Midbrain (tissue), 1 donor: ENCODE measurements at places on chromosomes 2 and 18.

DNA sequence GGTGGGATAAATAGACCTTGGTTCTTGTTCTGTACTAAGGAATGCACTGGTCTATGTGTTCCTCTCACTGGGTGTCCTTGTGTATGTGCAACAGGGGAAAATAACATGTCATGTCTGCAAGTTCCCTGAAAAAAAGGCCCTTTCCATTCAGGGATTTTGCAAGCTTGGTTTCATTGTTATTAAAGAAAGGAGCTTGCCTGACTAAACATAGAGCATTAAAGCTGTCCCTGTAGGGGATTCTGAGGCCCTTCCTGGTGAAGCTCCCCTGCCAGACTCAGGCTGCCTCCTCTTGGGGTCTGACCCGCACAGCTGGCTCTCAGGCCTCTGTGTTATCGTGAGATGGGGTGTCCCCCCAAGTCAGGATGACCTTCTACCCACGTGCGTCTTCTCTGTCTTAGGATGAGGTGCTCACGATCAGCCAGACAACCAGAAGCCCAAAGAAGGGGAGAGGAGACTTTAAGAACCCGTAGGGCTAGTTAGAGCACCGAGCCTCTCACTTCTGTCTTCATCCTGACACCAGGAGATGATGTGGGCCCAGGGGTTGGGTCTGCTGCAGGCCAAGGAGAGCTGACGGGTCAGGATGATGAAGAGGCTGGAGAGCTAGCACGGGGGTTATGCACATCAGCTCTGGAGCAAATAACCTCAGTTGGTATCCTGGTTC lies 21.2 kb downstream of the CAPG start:
- DNase-seq = no peak

GRCh38 chr18:46353460-46353859 lies 249.3 kb downstream of the HAUS1 start:
- DNase-seq = no peak

DNA sequence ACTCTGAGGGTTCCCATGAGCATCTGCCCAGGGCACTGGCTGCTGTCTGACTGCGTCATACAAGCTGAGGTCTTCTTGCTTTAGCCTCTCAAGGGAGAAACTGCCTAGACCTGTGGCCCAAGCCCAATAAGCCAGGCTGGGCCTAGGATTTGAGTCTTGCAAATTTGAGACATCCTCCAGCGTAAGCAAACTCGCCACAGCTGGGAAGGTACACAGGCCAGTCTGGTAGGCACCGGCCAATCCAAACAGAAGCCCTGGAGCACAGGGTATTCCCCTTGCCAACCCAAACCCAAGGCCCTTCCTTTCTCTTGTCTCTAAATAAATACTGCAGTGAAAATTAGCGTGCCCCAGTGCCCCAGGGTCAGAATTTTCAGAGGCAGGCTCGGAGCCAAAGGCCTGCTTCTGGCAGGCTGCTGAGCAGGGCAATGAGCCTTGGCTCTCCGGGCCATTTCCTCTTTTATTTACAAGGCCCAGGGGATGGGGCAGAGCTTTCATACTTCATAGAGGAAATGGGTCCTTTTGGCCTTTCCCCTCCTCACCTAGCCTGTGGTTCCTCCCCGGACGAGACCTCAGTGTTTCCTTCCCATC lies 33.3 kb downstream of the POLR1A start:
- DNase-seq = peak; percentile 75

GRCh38 chr18:34220081-34220815 lies 4.5 kb downstream of the NOL4 start:
- no peak for DNase-seq

DNA sequence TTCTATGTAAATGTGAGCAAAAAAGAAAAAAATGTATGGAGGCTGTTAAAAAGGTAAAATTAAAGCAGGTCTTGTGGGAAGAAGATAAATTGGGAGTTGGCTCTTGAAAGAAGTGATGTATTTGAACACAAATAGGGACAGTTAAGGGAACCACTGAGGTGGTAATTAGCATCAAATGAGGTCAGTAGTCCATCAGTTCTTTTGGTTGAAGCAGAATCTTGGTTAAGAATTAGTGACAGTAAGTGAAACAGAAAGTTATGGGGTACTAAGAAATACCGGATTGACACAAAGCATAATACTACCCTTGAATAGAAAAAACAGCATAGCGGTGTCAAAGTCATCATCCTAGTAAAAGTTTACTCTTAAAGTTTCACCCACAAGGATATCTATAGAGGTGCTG lies 352.6 kb upstream of the VRK2 start:
- DNase-seq = no peak

DNA sequence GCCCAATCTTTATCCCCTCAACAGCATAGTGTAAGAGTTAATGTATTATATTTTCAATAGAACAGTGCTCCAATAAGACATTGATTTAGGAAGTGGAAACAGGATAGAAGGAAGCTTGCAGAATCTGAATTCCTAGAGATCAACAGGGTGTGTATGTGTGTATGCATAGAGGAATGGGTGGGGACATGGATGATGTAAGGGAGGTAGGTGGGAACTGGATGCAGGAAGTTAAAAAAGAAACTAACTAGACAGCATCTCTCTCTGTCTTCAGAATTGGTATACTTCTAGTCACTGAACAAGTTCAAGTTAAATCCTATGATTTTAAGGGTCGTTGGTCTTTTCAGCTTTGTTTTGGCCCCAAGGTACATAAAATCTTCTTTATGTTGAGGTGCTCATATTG lies 196.6 kb downstream of the PMAIP1 start:
- DNase-seq = no peak

DNA sequence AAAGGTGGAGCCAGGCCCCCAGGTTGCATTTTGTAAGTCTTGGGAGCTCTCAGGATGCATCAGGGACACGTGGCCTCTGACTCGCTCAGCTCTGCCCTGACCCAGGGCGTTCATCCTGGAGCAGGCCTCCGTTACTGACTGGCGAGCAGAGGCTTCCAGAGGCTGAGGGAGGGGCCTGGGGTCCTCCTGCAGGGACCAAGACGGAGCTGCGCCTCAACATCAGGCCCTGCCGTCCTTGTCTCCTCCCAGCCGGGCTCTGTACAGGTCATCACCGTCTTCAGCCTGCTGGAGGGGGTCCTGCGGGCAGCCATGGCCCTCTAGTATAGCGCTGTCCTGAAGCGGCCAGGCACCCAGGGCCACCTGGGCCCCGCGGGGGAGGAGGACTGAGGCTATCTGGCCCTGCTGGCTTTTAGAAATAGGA lies 10.2 kb upstream of the ALPP start:
- DNase-seq = no peak

DNA sequence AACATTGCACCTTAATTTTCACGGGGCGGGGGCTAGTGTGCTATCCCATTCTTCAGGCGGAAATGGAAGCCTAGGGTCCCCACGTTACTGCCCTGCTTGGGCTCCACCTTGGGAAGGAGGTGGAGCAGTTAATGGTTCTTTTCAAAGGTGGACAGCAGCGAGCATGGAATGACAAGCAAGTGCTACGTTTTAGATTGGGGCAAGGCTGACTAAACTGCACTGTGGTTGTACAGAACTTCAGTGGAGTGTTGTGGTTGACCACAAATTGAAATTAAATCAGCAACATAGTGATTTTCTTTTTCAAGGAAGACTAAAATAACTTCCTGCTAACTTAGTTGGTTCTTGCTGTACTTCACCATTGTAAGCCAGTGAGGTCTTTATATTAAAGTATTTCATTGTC lies 47.0 kb downstream of the CHRNA1 start:
- no peak for DNase-seq

- no peak for DNase-seq
Observed at GRCh38 chr2:35035883-35036282, 1319.7 kb upstream of the CRIM1 start.

- DNase-seq = no peak
Observed at GRCh38 chr18:11943551-11943950, 35.4 kb upstream of the MPPE1 start.

- DNase-seq = no peak
Observed at GRCh38 chr2:195307751-195308150, 349.3 kb upstream of the SLC39A10 start.

DNA sequence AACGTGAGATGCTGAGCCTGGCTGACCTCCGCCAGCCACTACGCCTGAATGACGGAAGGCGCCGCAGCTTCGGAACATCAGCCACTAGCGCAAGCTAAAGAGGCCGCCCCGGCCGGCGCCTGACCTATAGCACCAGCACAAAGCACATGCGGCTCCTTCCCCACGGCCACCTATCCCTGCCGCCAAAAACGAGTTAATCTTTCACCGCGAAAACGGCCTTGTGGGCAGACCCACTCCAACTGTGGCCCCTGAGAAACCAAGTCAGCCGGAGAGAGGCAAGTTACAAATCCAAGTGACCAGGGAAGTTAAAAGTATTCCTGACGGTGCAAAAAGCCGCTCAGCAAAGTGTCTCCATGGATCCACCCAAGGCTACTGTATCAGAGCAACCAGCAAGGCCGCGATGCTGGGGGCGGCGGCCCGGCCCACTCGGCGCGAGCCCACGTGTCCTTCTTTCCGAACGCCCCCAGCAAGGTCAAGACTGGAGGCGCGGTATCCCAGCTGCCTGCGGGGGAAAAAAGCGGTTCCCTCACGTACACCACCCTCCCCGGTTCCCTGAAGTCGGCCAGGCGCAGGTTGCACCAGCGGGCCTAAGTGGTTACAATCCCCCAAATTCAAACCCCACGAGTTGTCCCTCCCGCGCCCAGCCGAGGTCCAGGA lies 575 bp downstream of the HSPD1 start:
- DNase-seq = peak; percentile 58

- DNase-seq = no peak
Observed at GRCh38 chr2:120556911-120557310, 178.8 kb upstream of the GLI2 start.

DNA sequence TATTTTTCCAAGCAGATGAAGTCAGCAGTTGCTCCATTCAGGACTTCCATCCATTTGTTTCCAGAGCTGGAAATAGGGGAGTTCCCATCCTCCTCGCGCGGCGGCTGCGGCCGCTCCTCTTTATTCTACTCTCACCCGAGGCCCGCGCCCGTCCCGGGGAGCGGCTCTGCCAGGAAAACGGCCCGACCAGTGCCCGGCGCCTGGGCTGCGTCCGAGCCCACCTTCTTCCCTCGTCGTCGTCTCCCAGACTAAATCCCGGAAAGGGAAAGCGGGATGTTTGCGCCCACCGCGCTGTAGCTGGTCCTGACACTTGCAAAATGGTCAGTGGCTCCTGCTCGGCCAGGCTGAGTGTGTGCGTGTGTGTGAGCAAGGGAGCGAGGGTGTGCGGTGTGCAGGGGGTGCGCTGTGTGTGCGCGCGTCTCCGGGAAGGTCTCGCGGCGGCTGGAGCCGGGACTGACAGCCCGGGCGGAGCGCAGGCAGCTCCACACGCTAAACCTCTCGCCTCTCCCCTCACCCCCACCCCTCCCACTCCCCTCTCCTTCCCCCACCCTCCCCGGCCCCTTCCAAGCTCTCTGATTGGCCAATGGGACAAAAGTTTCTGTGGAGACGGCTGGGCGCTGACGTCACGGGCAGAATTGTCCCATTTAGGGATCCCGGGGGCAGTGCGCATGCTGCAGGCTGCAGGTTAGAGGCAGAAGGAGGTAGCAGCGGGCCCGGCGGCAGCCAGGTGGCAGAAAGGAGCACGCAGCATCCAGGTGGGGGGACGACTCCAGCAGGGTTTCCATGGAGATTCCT lies at the start of gene NOL4:
Gene NOL4, minus strand, starts transcription at position 491 of the 795 bp plus-strand sequence. CDS start 1,660 bp downstream, outside the sequence.
- DNase-seq = peak; percentile 86

- DNase-seq = peak; percentile 74
Observed at GRCh38 chr18:58135701-58136331, 91.8 kb downstream of the NEDD4L start.

GRCh38 chr2:231203087-231203486 lies 4.7 kb downstream of the ARMC9 start:
- no peak for DNase-seq

- DNase-seq = no peak
Observed at GRCh38 chr2:100852999-100853908, 33.3 kb downstream of the NPAS2 start.

DNA sequence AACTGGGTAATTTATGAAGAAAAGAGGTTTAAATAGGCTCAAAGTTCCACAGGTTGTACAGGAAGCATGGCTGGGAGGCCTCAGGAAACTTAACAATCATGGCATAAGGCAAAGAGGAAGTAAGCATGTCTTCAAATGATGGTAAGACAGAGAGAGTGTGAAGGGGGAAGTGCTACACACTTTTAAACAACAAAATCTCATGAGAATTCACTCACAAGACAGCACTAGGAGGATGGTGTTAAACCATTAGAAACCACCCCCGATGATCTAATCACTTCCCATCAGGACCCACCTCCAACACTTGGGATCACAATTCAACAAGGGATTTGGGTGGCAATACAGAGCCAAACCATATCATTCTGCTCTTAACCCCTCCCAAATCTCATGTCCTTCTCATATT lies 34.9 kb downstream of the CFAP210 start:
- DNase-seq = no peak

DNA sequence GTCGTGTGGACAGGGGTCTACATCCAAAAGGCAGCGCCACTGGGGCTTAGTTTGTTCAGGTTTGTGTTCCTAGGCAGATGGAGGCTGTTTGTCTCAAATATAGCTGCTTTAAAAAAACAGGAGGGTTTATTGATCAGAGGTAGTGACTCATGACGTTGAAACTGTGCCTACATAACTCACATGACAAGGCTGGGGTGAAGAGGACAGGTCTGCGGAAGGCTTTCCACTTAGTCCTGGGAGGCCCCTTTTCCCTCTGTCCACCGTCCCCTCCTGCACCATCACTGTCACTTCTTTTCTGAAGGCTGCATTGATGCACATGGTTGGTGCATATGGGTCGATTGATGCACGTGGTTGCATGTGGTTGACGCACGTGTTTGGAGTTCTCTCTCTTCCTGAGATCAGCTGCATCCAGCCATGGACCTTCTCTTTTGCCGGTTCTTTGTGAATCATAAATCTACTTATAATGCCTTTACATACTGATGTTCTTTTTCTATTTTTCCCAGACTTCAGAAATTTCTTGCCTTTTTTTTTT lies 10.9 kb downstream of the SH3RF3 start:
- no peak for DNase-seq

- no peak for DNase-seq
Observed at GRCh38 chr2:160169471-160169870, 30.6 kb downstream of the ITGB6 start.

DNA sequence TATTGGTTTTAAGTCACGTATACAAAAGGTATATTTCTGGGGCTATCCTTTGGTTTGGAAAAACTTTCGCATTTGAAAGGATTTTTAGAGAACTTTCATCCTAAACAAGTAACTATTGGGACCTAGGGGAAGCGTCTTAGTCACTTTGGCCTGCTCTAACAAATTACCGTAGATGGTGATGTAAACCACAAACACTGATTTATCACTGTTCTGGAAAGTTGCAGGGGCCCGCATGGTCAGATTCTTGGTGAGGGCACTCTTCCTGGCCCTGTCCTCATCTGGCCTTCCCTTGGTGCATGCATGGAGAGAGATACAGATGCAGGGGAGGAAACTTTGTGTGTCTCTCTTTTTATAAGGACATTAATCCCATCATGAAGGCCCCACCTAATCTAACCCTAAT lies 49.1 kb upstream of the ANKRD62 start:
- DNase-seq = no peak

GRCh38 chr2:169240405-169240804 lies 121.9 kb downstream of the LRP2 start:
- DNase-seq = no peak

- no peak for DNase-seq
Observed at GRCh38 chr2:106781196-106781595, 104.8 kb downstream of the ST6GAL2 start.

- DNase-seq = no peak
Observed at GRCh38 chr2:157538064-157538463, 90.6 kb downstream of the ACVR1C start.

GRCh38 chr2:37168217-37168981 lies 11.6 kb upstream of the EIF2AK2 start:
- no peak for DNase-seq
